ENCODE measurements at places on chromosomes 7 and 10.

- no peak for DNase-seq
Measured at GRCh38 chr10:16436367-16436757, 448 bp upstream of the PTER start.

GRCh38 chr10:112715581-112715980 lies 234.5 kb upstream of the TCF7L2 start:
- DNase-seq, result no peak

- DNase-seq, result no peak
Measured at GRCh38 chr7:95113590-95113989, 206.2 kb downstream of the PPP1R9A start.

DNA sequence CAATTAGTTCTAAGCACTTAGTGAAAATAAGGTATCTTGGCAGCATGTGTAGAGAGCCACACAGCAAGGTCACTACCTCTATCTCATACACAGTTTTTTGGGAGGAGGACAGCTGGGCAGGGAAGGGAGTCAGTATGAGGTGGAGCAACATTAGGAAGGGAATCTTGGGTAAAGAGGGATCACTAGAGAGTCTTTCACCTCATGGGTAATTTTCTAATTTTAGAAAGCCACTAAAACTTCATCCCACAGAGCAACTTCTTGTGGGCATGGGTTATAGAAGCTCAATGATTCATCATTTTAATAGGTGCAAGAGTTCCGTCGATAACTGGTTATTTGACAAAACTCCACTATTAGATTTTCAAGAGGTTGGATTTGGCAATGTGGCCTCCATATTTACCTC lies 2.5 kb downstream of the NRAP start:
- no peak for DNase-seq

- no peak for DNase-seq
Measured at GRCh38 chr7:150450491-150451001, at the start of gene GIMAP8. GIMAP8 (plus strand) TSS chr7:150450630; CDS start chr7:150466699, 16,069 bp downstream.

DNA sequence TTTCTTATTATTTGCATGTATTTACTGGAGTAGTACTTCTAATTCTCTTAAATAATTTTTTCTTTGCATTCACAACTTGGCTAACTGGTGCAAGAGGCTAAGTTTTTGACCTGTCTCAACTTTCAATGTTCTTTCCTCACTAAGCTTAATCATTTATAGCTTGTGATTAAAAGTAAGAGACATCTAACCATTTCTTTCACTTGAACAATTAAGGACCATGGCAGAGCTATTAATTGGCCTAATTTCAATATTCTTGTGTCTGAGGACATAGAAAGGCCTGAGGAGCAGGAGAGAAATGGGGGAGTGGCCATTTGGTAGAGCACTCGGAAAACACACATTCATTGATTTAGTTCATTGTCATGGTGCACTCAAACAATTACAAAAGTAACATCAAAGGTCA lies 141.4 kb upstream of the TMEM196 start:
- no peak for DNase-seq

DNA sequence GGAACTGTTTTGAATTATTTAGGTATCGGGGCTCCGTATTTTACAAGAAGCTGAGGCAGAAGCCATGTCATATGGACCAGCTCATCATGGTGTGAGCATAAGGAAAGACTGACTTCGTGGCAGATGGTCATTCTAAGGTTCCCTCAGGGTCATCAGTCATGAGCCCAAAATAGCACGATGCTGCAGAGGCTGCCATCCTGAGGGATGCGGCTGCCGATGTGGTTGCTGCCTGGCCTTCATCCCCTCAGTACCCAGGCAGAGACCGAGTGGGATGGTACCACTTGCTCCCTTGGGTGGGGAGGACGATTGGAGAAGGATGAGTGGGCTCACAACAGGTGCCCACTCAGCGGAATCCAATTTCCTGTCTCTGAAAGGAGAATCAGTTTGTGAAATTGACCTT lies 490.3 kb downstream of the SDK1 start:
- DNase-seq, result no peak

- no peak for DNase-seq
Measured at GRCh38 chr10:30556189-30556588, 73.4 kb downstream of the LYZL2 start.

DNA sequence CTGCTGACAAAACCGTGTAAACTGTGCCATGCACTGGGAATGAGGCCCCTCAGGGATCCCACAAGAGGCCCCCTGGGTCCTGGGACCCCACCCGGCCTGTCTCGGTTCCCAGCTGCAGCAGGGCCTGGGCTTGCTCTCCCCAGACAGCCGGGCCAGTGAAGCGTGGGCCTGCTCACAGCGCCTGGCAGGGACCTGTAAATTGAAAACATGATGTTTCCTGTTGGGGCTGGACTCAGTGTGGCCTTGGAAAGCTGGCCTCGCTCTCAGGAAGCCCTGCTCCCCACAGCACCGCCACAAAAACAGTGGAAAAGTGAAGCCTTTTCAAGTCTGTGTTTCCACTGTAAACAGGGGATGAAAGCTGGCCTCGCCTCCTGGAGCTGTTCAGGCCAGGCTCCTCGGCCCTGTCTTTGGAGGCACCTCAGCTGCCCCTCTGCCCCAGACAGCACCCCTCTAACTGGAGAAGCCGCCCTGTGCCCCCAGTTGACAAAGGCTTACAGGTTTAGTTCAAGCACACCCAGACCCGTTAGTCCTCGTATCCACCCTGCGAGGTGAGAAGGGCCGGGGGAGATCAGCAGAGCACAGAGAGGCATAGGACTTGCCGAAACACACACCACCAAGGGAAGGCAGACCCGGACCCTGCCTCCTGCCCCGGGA lies 108.3 kb downstream of the ZMIZ1 start:
- DNase-seq, result no peak

- DNase-seq, result no peak
Measured at GRCh38 chr10:50341987-50342386, 90.7 kb upstream of the ASAH2 start.

- DNase-seq, result no peak
Measured at GRCh38 chr7:95367606-95368005, 28.6 kb downstream of the PON3 start.

- no peak for DNase-seq
Measured at GRCh38 chr7:71613313-71613712, 481.4 kb downstream of the GALNT17 start.

GRCh38 chr7:157019718-157020451 lies 9.4 kb upstream of the MNX1 start:
- no peak for DNase-seq

DNA sequence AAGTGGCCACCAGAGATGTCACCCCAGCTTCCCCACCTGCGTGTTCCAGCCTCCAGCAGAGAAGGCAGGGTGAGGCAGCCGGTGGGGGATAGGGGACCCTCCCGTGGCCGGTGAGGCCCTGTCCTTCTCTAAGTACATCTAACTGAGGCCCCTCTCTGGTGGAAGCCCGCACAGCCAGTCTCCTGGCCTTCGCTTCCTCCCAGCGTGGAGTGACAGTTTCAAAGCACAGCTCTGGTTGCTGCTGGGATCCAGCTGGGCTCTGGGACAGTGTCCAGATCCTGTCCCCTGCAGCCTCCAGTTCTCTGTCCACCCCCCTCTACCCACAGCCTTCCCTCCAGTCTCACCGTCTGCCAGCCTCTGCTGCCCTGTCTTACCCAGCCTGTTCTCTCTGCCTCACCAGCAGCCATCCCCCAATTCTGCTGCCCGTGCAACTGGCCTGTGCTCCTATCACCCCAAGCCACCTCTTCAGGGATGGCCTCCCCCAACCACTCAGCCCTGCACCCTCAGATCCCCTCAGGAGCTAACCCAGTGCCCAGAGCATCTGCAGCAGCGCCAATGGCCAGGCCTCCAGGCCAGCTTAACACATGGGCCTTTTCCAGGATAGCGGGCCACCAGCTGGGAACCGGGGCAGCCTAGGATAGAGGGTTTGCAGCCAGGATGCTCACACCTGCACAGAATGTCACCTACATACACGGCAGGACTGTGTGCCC lies 16.3 kb upstream of the SH2B2 start:
- DNase-seq, result no peak

DNA sequence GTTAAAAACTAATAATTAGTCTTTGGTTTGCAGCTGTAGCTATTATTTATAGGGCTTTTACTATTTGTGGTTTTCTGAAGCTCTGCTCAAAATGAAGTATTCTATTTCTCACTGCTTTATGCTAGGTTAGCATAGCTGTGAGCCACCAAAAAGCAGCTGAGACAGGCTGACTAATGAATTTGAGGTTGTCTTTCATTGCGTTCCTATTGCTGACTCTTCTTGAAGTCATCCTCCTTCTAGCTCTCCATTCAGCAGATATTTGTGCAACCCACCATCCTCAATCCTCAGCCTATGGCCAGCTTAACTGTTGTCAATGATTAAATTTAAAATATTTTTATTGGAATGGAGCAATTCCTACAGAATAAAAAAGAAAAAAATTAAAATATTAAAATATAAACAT lies 2.1 kb upstream of the RALA start:
- peak; percentile 92 for DNase-seq

DNA sequence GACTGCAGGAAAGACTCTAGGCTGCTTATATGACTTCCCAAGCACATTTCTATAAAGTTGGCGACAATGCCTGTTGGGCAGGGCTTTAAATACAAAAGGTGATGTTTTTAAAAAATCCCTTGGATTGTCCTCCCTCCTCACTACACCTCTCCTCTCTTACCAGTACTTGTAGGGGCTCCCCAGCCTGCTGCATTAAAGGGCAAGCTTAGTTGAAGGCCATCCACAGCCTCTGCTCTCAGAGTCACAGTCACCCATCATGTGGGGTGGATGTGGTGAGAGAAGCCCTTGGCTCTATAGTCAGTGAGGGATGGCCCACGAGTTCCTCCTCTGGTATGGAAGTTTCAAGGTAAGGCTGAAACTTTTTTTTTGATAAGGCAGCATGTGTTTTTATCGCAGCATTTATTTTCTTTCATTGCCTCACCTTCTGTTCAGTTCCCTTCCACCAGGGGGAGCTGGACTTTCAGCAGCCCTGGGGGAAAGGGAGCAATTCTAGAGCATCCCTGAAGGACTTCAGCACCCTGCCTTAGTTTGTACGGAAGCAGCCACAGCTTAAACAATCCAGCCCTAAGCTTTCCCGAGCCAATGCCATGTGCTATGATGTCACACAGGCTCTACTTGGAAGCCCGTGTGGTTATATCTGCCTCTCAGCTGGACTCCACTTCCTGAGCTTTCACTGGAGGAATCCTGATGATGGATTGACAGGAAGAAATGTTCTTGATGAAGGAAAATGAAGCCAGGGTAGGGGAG lies 131.9 kb downstream of the CALCR start:
- no peak for DNase-seq

DNA sequence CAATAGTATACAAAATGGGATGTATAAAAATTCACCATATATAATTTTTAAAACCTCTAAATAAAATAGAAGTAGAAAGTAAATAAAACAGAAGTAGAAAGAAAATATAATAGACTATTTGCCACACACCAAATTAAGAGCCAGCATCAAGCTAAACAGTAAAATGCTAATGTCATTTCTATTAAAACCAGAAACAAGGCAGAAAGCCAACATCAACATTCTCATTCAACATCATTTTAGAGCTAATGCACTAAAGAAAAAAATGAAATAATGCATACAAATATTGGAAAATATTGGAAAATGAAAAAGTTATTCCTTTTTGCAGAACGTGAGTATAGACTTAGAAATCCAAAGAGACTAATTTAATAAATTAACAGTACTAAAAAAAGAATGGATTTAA lies 23.4 kb upstream of the RELN start:
- DNase-seq, result no peak

DNA sequence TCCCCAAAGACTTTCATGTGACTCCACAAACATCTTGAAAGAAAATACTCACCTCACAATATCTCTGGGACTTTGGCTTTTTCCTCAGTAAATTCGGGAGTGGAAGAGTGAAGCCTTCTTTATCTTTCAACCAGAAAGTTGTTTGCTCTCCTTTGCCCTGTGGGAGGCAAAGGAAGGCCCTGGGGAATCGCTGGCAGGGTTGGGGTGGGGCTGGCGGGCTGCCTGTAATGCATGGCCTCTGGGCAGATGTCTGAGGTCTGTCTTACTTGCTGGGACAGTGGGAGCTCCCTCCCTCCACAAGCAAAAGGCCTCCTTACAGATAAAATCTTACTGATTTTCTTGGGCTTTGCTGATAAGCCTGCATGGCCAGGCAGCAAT lies 24.9 kb downstream of the TECTB start:
- DNase-seq, result no peak

GRCh38 chr10:88971221-88972061 lies 18.9 kb upstream of the ACTA2 start:
- no peak for DNase-seq

DNA sequence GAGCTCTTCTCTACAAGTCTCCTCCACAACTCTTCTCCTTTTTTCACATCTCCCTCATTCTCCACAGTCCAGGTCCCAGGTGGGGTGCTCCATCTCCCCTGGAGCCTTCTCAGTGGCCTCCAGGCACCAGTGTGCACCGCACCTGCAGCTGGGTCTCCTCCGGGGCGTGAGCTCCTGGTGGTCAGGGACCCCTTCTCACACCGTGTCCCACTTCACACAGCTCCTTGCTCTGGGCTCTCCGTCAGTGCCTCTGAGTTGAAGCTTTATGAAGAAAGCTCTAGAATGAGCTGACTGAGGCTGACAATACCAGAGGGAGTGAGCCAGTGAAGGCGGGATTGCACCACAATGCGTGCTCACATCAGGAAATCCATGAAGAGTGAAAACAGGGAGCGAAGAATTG lies 290.2 kb downstream of the DNAJB6 start:
- DNase-seq, result no peak

GRCh38 chr7:71131256-71132126 lies 453 bp upstream of the GALNT17 start:
- DNase-seq, result no peak

- DNase-seq, result no peak
Measured at GRCh38 chr7:27606270-27607209, 56.1 kb downstream of the HIBADH start.

- DNase-seq, result no peak
Measured at GRCh38 chr7:23491502-23491901, 21.2 kb upstream of the IGF2BP3 start.

DNA sequence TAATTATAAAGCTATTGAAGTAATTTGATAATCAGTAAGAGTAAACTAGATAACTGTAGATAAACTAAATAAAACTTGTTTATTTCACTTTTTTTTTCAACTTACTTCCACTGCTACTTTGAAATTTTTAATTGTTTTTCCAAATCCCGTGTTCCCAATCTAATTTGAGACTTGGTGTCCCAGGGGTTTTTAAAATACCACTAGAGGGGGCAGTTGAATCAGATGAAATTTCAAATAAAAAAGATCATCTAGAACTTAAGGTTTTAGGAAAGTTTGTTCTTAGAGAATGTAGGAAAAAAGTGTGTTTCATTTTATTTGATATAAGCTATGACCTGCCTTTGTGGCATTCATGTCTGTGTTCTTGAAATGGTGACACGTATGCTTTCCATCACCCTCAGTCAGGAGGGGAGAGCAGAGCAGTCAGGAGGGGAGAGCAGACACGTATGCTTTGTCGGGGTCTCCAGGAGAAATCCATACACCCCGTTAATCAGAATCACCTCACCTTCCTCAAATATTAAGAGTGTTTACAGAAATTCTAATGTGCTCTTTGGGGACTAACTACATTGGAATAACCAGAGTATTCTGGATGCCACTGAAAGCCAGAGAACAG lies 49.9 kb downstream of the C10orf67 start:
- DNase-seq, result no peak

All from non-pigmented ciliary epithelial cell (primary cell).